NCI-H146 (cell line): ENCODE measurements at places on chromosomes 7 and 10.

GRCh38 chr10:79386637-79387465 is 39.6 kb downstream of the PPIF start:
- no peak for DNase-seq

DNA sequence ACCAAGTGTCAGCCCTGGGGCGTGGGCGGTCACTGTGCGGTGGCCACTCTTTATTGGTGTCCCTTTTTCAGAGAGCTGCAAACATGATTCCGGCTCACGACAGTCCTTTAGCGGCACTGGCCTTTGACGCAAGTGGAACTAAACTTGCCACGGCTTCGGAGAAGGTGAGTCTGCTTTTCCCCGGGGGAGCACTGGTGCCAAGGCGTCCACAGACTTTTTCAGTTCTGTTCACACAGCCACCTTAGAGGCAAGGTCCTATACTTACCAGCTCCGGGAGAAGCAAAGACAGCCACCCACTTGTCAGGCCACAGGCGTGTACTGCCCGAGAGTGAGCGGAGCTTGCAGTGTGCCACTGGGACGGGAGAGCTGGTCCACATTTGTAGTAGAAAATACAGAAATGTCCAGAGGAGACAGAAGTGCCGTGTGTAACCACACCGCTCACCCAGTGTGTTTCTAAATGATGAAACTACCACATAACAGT is 27.9 kb downstream of the WIPI2 start:
- DNase-seq, result no peak

- DNase-seq, result no peak
These were observed 154.8 kb downstream of the CHN2 start for GRCh38 chr7:29349362-29349761.

DNA sequence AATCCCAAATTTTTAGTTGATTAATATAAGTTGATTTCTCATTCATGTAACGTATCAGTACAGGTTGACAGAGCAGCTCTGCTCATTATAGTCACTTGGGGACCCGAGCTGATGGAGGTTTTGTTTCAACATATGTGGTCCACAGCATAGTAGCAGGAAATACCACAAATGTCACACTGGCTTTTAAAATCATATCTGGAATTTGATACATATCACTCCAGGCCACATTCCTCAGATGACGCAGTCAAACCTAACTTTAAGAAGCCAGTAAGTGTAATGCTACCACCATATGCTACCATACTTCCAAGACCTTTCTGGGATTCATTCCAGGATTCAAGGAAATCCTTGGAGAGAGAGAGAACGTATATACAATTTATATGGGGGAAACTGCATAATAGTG is 156.3 kb downstream of the PHF14 start:
- DNase-seq, result no peak
